ENCODE measurements at places on chromosomes 4 and X.
A peak's percentile ranks its signal among the peaks of the same experiment; 100 is the strongest.

DNA sequence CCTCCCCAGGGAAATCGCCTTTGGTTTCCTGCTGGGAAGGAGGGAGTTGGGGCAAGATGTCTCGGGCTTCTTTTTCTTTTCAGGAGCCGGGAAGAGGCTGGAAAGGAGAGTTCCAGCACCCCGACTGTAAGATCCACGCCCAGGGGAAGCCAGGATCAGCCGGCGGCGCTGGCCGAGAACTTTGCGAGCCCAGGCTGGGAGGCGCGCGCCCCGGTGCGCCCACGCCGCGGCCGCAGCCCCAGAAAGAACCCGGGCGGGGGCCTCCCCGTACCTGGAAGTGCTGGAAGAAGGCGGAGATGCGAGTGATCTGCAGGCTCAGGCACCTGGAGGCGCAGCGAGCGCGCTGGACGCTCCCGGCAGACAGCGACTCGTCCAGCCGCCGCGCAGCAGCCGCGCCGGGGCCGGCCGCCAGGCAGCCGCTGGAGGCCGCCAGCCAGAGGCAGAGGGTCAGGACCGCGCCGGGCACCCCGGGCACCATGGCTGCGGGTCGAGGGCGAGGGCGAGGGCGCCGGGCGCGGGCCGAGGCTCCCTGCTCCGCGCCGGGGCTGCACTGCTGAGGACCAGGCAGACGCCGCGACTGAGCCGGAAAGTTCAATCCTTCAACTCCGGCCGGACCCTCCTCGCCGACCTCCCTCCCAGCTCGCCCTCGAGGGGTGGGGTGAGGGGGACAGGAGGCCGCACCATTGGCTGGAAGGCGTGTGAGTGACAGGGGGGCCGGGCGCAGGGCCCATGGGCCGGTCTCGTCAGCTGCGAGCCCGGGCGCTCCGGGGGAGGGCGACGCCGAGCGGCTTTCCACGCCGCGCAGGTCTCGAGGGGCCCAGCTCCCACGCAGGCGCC lies at the start of gene ANOS1:
ANOS1 (minus strand) TSS at position 579 of the 837 bp plus-strand sequence; CDS start at position 478, 101 bp downstream.
- DNase-seq, result no peak

GRCh38 chr4:110216129-110216528 lies 17.7 kb upstream of the ELOVL6 start:
- DNase-seq, result no peak

DNA sequence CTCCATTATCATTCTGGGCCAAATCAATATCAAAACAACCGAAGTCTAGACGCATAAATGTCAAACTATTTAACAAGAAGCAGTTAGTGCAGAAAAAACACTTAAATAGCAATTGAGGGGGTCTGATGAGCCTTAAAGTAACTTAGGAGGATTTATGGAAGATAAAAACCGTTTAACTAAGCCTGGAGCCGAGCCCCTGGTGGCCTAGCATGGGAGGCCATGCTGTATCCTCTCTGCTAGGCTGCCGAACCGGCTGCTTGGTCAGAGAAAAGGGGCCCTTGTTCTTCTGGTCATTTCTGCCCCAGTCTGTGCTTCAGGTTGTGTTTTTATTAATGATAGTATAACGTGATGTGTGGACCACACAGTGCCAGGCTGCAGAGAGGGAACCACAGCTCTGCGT lies 72.4 kb downstream of the CPZ start:
- DNase-seq, result no peak

DNA sequence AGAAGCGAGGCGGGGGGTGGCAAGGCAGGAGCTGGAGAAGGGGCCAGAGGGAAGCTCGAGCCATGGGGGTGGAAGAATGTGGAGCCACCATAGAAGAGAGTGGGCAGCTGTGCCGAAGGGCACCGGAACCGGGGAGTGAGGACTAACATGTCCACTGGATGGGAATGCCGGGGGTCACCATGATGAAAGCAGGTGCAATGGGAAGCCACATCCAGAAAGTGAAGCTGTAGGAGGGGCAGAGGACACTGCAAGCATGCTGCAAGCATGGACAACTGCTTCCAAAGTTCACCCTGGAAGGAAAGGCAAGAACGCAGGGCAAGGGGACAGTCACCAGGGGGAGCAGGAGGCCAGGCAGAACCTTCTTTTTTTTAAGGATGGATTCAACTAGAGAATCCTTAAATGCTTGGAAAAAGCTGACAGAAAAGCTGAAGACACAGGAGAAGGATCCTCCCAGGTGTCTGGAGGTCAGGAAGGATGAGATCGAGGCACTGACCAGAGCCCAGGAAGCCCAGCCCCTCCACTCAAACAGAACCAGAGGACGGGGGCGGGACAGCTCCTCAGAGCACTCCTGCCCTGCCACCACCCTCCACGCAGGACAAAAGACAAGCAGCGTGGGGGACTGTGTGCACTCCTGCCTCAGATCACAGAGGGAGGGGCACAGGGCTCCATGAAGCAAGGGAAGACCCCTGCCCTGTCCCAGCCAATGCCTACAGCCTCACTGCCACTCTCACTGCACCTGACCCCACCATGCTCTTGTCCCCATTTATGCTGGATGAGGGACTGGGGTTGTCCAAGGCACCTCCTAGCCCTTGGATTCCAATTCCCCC lies 169.2 kb downstream of the AFAP1 start:
- DNase-seq, result no peak

GRCh38 chrX:112766774-112767173 lies 73.9 kb downstream of the AMOT start:
- no peak for DNase-seq

GRCh38 chr4:128288689-128289106 lies 1.1 kb upstream of the PGRMC2 start:
- DNase-seq, result peak; percentile 0

GRCh38 chrX:43688586-43688985 lies 32.5 kb downstream of the MAOA start:
- no peak for DNase-seq

DNA sequence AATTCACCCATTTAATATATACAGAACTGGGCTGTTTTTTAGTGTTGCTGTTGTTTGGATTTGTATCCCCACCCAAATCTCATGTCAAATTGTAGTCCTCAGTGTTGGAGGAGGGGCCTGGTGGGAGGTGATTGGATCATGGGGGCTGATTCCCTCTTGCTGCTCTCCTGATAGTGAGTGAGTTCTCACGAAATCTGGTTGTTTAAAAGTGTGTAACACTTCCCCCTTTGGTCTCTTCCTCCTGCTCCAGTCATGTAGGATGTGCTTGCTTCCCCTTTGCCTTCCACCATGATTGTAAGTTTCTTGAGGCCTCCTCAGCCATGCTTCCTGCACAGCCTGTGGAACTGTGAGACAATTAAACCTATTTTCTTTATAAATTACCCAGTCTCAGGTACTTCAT lies 141.6 kb upstream of the AADAT start:
- no peak for DNase-seq

DNA sequence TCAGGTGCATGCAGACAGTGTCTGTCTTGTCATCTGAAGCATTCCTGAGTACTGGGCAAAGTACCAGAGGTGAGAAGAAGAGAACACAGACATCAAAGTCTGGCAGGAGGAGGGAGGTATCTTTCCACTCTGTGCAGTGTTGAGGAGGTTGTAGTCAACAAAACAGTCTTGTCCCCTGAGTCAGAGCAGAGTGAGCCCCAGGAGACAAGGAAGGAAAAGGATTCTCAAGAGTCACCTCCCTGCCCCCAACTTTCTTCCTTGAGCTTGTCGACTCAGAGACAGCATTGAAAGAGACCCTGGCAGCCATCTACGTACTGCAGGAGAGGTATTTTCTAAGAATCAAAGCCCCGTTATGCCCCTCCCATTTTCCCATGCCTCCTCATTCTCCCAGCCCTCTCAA lies 4.4 kb upstream of the SRPX start:
- no peak for DNase-seq

DNA sequence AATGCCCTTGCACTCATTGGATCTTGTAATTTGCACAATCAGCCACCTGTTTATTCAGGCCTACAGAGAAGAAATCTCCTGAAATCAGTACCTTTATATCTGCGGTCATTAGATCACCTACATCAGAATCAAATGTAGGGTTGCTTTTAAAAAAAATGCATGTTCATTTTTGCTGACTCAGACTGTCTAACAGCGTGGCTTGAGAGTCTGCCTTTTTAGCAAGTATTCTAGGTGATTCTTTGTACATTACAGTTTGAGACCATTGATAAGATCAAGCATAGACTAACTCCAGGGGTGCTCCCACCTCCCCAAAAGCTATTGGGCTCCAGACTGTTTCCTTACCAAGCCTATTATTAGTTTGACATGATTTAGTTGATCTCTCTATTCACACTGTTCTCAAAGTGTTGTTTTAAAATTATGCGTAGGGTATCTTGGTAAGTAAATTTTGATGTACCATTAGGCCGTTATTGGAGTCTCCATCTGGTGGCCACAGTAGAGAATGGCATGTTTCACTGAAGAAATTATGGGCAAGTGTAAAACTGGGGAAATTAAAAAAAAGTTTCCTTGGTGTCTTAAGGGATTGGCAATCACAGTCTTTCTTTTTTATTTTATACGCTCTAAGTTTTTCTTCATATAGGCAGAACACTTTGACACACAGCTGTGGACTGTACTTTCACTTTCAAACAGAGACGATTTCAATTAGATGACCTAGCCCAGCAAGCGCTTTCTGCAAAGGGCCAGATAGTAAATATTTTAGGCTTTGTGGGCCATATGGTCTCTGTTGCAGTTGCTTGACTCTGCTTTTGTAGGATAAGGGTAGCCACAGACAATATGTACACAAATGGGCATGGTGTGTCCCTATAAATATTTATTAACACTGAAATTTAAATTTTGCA lies 33.7 kb upstream of the MSL3 start:
- DNase-seq, result no peak

GRCh38 chr4:148834804-148835631 lies 392.8 kb upstream of the NR3C2 start:
- no peak for DNase-seq

DNA sequence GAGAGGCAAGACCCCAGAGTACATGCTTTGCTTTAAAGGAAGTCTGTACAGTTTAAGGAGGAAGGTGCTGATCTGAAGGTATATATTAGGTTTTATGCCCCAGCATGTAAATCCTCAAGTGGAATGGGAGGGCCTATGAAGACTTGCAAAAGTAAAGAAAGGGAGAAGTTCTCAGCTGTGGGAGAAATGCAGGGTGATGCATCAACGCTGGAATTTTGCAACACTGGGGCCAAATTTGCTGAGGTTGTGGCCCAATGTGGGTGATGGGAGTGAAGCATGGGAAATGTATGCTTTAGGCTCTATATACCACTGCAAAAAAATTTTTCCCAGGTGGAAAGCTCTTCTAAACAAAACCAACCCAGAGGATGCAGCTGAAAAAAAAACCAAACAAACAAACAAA lies 33.8 kb upstream of the GPR174 start:
- DNase-seq, result no peak

GRCh38 chr4:48180234-48180633 lies 46.2 kb upstream of the TXK start:
- DNase-seq, result no peak

GRCh38 chr4:55610381-55610780 lies 18.3 kb upstream of the PDCL2 start:
- DNase-seq, result no peak

DNA sequence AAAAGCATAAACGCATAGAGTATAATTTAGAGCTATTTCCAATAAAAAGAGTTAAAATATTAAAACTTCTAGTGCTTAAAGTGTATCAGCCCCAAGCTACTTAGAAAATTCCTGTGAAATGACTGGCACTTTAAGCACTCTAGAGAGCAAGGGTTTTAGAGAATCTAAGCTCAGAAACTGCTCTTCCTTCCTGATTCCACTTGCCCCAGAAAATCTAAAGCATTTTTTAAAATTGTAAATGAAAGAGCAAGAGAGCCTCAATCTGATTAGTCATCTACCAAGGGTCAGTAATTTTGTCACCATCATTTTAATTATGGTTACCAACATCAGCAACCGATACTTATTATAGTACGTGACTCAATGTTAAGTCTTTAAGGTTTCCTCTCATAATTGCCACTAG lies 25.0 kb downstream of the CTPS2 start:
- DNase-seq, result no peak

DNA sequence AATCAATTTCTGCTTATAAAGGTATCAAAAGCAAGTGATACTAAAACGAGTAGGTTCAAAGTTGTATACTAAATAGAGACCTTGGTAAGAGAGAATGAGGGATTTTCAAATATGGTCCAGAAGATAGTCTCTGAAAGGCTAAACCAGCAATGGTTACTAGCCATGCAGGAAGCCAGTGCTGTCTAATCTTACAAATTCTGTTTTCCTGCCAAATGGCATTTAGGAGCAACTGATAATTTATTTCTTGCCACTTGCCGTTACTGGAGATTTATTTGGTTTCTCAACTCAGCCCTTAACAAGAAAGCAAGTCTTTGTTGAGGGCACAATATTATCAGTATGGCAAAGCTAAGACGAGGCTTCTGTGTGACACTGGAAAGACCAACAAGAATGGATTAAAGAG lies 47.2 kb downstream of the MAP7D3 start:
- DNase-seq, result no peak

- no peak for DNase-seq
Observed at GRCh38 chr4:3062471-3062870, 11.9 kb downstream of the HTT-AS start.

DNA sequence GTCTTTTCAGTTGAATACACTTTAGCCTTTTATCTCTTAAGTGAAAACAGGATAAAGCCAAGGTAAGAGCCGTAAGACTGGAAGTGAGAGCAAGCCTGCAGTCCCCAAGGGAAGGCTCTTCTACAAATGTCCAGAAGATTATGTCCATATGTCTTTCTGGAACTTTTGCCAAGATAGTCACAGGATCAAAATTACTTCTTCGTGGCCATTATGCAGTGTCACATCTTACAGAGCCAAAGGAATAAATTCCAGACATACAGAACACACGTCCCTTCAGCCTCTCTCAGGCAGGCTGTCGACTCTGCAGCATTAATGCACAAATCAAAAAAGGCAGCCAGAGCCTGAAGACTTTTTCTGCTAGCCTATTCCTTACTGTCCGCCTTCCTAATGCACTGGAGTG lies 10.9 kb upstream of the GATB start:
- no peak for DNase-seq

DNA sequence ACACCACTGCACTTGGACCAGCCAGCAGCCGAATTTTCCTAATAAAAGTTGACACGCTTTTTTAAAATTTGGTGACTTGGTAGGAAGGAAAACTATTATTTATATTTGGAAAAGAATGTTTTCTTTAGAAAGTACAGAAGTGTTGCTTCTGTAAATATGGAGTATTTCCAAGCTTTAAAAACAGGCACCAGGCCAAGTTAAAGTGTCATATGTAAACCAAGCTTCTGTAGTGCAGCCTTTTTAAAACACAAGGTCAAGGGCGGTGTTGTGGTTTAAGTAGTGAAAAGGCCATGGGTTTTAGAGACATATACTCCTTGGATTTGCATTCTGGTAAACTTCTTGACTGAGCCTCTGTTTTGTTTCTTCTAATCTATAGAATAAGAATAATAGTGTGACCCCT lies 62.7 kb downstream of the TRIM2 start:
- DNase-seq, result no peak

DNA sequence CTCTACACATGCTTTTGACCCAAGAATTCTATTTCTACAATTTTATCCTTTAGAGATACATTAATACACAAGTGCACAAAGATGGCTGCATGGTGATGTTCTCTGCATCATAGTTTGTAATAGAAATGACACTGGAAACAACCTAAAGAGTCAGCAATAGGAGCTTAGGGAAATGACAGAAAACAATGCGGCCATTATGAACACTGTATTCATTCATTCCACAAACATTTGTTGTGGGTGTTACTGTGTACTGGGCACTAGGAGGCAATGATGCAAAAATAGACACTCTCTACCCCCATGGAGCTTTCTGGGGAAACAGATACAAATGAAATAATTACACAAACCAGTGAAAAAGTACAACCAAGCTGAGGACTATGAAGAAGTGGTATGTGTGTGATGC lies 32.0 kb downstream of the IDS start:
- no peak for DNase-seq

All from stimulated activated CD8-positive, alpha-beta memory T cell treated with anti-CD3 and anti-CD28 coated beads, Interleukin-7, amount 100 ng/mL, for 1 hour (primary cell).